ENCODE measurements at places on chromosomes 4 and X.

DNA sequence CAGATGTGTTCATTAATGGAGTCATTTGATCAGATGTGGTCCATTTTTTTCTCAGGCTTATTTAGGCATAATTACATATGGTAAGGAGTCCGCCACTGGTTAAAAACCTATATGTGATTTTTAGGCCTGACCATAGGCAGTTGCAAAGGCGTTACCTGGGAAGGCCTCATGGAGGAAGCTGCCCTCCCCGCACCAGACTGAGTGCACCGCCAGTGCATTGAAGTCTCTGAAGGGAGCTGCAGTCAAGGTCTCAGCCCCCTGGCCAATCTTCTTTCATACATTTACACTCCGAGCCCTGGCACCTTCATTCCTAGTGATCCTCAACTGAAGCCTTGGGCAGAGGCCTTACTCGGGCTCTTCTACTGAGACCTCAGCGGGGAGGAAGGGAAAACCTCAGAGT, 898.2 kb upstream of the AGA start:
- no peak for DNase-seq

- no peak for DNase-seq
These were observed 45.1 kb upstream of the TSPAN7 start for GRCh38 chrX:38516196-38516774.

DNA sequence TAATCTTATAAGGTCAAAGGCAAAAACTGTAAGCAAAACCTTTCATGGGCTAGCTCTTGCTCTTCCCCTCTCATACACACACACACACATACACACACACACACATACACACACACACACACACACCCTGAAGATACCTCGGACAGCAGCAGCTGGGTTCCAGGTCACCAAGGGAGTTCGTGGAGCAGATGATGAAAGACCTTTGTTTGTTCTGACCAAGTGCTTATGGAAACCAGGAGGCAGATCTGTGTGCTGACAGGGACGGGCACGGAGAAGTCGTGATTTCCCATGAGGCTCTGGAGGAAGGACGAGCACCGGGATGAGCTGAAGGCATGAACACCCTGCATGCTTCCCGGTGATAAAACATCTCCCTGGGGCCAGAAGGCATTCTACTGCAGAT, 35.4 kb upstream of the CRMP1 start:
- DNase-seq: no peak

- DNase-seq: peak; percentile 3
These were observed 98.5 kb downstream of the FRAS1 start for GRCh38 chr4:78155616-78156105.

All from HCEC 1CT (cell line).